ENCODE measurements at places on chromosomes 4 and X.

DNA sequence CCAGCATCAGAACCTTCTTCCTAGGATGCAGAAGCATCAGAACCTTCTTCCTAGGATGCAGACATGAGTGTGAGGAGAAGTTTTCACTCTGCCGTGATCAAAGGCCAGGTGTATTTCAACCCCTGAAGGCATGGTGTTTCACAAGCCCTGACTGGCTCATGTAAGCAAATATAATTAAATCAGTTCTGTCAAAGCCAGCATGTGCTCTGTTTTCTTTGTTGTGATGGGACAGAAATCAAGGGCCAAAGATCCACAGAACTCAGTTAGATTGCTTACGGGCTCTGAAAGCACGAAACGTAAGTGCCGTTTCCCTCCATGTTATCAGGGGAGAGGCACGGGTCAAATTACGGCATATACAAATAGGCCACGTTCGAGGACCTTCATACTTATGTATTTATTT lies 32.0 kb upstream of the CLDN24 start:
- DNase-seq = no peak

- DNase-seq = no peak
Observed at GRCh38 chr4:124631760-124632159, 80.8 kb downstream of the ANKRD50 start.

GRCh38 chrX:151983186-151983585 lies 8.7 kb upstream of the GABRE start:
- no peak for DNase-seq

GRCh38 chrX:65985922-65986588 lies 53.8 kb downstream of the VSIG4 start:
- DNase-seq = peak; percentile 29

- no peak for DNase-seq
Observed at GRCh38 chr4:73776321-73776729, 36.0 kb downstream of the CXCL8 start.

DNA sequence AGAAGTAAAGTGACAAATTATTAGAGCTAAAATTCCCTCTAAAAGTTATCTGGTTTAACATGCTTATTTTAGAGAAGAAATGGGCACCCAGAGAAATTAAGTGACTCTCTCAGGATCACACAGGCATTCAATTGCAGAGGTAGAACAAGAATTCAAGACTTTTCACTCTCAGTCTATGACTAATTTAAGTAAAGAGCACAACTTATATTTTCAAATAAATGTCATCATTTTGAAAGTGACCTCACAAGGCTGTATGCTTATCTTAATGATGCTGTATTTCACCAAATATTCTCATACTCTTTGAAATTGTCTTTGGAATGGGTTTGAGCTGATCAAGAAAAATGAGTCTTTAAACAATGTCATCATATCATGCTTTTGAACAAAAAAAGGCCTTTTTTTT lies 15.3 kb downstream of the GPR174 start:
- DNase-seq = no peak

DNA sequence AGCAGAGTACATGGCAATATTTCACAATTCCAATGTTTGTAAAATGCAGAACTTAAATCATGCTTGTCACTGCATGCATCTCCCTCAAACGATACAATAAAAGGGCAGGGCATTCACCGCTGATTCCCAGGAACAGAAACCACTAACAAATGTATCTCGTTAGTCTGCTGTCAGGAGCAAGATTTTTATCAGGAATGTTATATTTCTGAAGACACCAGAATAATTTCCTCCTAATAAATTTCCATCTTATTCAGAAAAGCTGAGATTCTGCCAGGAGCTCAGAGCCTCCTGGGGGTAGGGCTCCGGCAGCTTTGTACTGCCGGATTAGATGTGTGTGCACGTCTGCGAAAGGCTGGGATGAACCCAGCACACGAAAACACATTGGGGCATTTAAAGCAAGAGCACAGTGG lies 54.0 kb upstream of the LDB2 start:
- DNase-seq = no peak

- DNase-seq = no peak
Observed at GRCh38 chr4:97646997-97647396, 496.3 kb downstream of the STPG2 start.

DNA sequence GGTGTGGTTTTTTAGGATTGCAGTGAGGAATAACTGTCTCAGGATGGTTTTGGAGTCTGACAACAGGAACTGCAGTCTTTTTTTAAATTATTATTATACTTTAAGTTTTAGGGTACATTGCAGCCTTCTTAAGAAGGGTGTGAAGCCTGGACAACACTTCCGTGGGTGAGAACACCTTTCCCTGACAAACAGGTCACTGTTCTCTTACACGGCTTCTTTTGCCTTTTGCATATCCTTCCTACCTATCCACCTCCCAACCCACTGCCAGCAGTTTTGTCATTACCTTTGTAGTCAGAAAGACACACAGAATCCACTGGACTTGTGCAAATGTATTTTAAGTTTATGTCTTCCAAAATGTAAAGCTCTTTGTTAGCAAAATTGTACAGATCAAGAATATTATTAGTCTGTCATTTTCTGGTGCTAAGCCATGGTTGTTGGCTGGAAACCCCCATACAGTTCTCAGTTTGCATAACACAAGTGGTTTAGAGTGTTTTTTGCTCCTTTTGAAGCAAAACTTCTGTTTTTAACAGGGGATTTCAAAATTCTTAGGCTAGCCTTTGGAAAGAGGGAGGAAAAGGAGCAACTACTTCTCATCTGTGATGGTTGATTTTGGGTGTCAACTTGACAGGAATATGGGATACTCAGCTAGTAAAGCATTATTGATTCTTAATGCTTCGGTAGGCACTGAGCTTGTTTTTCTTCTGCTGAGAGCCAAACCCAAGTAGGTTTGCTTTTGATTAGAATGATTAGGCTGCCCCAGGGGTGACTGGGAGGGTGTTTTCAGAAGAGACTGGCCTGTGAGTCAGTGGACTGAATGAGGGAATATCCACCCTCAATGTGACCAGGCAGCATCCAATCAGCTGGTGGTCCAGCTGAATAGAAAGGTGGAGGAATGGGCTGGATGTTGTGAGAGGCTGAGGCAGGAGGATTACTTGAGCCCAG lies 29.4 kb upstream of the KLHL2 start:
- no peak for DNase-seq

- DNase-seq = no peak
Observed at GRCh38 chr4:121050300-121050699, 22.0 kb downstream of the NDNF start.

GRCh38 chr4:8394061-8394519 lies 46.4 kb downstream of the ACOX3 start:
- no peak for DNase-seq

- DNase-seq = no peak
Observed at GRCh38 chr4:8763966-8764901, 107.4 kb downstream of the HMX1 start.

GRCh38 chr4:127852661-127853060 lies 28.0 kb upstream of the PLK4 start:
- DNase-seq = no peak

DNA sequence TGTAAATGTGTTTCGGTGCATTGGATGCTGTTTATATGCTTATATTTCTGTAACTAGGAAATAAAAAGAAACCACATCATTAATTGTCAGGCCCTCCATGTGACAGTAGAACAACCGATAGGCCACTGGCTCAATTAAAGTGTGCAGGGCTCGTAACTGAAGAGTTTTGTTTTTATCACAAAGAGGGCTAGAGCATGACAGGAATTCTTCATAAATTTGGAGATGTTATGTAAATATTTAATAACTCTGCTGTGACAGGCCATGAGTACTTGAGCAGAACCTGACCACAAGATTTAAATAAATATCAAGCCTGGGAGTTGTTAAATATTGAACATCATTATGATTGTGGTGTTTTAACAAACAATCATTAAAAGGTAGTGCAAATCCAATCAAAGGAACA lies 55.9 kb downstream of the MID1 start:
- DNase-seq = no peak

DNA sequence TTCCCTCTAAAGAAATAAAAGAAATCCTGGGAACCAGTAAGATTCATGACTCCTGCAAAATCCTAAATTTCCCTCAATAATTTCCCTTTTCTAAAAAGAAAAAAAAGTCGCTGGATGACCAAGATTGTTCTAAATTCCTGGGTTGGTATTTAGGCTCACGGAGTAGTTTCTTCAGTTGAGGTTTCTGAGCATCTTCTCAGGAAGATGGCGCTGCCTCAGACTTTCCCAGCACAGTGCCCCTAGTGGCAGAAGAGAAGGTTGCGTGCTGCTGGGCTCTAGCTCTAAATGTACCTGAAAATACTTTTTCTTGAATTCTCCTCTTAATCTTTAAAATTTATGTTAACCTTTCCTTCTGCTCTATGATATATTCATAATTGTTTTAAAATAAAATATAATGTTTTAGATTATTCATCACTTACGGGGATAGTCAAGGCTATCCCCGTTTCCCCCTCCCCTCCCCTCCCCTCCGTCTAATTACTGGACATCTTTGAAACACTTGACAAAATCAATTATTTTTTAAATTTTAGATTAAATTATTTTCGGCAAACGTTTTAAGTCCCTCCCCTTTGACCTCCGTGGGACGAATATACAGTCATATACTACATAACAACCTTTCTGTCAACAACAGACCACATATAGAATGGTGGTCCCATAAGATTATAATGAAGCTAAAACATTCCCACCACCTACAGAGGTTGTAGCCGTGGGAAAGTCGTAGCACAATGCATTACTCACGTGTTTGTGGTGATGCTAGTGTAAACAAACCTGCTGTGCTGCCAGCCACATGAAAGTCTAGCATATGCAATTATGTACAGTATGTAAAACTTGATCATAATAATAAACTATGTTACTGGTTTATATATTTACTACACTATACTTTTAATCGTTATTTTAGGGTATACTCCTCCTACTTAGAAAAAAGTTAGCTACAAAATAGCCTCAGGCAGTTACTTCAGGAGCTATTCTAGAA lies 41.0 kb upstream of the GATB start:
- peak; percentile 26 for DNase-seq

DNA sequence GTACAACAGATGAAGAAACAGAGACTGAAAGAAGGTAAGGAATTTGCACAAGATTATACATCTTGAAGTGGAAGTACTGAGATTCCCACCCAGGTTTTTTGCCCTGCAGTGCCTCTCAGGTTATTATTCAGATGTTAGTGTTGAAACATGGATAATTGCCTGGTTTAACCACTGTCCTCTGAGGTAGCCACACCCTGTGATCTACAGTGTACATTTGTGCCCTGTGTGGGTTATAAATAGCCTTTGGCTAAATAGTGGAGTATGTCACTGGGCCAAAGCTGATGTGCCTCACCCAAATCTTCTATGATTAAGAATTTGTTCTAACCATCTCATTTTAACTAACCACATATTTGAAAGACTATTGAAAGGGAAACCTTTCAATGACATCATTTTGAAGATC lies 5.4 kb upstream of the ASB5 start:
- DNase-seq = no peak

DNA sequence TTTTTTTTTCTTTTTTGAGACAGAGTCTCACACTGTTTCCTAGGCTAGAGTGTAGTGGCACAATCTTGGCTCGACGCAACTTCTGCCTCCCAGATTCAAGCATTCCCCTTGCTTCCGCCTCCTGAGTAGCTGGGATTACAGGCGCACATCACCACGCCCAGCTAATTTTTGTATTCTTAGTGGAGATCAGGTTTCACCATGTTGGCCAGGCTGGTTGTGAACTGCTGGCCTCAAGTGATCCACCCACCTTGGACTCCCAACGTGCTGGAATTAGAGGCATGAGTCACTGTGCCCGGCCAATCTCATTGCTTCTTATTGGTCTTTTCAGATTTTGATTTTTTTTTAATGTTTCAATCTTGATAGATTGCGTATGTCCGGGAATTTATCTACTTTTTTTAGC lies 124.4 kb downstream of the NBDY start:
- no peak for DNase-seq

Data from naive B cell (primary cell).